PC-3 (cell line): ENCODE measurements at places on chromosomes 1 and 21.

- no peak for DNase-seq
Observed at GRCh38 chr21:16419188-16419921, 689.6 kb downstream of the USP25 start.

DNA sequence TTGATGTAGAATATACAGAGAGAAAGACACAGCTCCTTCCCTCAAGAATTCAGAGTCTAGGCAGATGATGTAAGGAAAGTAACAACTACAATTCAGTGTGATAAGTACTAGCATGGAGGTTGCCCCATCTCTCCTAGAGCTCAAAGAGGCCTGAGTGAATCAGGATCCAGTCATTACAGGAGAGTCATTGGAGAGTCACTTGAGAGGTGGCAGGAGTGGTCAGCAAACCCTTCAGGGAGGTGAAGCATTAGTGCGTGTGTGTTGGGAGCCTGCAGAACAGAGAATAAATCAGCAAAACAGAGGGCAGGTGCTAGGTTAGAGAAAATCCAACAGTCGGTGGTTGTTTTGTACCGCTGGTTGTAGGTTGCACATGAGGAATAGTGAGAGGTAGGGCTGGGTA lies 46.1 kb downstream of the GRIK1 start:
- peak; percentile 9 for DNase-seq

- peak; percentile 76 for DNase-seq
Observed at GRCh38 chr1:172397221-172397620, 23.3 kb upstream of the C1orf105 start.

DNA sequence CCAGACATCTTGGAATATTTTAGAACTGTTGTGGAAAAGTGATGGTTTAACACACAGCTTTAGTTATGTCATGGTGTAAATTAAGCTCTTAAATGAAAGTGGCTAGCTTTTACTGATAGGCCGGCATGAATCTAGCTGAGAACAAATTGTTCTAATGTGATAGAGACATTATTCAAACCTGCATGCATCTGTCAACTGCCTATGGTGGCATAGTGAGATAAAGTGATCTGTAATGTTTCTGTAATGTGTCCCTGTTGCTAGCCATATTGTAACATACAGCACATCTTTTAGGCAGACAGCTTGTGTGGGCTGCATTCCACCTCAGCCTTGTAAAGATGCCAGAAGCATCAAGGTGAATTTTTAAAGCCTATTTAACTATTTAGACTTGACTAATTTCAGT lies 16.0 kb downstream of the LRIG2 start:
- DNase-seq: no peak

DNA sequence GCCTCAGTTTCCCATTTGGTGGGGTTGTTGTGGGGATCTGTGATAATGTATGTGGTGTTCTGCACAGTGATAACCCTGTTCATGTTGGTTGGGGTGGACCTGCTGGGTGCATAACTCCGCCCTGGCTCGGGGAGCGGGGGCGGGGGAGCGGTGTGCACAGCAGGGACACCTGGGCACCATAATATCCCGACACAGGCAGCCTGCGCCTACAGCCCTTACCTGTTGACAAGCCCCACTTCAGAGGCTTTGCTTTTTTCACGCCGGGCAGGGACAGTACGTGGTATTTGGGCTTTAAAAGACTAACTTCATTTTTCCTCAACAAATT lies 48.0 kb upstream of the ACOT11 start:
- no peak for DNase-seq

GRCh38 chr1:233662575-233663304 lies 48.8 kb downstream of the KCNK1 start:
- DNase-seq: no peak

GRCh38 chr1:53942127-53942957 lies 3.2 kb downstream of the IFT25 start:
- peak; percentile 93 for DNase-seq

- peak; percentile 57 for DNase-seq
Observed at GRCh38 chr1:169484683-169485430, 887 bp downstream of the SLC19A2 start.

DNA sequence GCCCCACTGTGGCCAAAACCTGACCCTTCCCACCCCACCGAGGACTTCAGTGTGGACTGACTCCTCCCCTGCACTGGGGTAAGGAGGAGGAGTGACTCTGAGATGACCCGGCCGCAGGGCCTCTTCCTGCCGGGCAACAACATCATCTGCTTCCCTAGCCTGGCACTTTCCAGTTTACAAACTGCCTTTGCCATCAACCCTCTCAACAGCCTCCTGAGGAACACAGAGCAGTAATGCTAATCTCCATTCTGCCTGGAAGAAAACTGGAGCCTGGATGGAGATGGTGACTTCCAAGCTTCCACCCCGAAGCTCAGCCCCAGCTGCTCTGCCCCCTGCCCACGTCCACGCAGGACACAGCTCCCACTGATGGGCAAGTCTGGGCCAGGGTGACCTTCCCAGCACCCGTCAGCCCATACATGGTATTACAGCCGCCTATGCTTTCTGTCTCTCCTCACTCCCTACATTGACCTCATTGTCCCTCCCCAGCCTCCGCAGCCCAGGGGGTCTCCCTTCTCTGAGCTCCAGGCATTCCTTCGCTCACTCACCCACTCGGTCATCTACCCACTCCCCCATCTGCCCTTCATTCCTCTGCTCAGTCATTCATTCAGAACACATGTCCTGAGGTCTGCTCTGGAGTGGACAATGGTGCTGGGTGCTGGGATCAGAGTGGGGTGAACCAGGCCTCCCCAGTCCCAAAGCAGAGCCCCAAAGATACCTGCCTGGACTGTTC lies 34.2 kb downstream of the RAP1GAP start:
- no peak for DNase-seq

DNA sequence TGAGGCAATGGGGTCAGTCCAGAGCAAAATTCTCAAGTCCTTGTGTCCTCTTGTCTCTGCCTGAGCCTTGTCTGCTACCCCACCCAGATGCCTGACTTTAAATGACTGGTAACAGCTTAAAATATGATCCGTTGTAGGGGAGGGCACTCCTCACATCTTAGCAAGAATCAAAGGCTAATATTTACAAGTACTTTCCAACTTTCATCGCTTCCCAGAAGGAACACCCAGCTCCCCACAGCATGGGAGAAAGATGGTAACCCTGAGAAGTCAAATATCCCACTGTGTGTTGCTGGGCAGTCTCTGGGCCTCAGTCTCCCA lies 5.2 kb downstream of the ECE1 start:
- DNase-seq: no peak

DNA sequence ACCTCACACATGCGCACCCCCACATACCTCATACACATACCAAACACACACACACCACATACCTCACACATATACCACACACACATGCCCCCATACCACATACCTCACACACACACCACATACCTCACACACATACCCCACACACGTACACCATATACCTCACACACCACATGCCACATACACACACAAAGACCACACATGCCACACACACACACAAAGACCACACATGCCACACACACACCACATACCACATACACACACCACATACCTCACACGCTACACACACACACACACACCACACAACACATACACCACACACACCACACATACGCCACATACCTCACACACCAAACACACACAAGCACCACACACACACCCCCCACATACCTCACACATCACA lies 30.0 kb downstream of the HIVEP3 start:
- no peak for DNase-seq

DNA sequence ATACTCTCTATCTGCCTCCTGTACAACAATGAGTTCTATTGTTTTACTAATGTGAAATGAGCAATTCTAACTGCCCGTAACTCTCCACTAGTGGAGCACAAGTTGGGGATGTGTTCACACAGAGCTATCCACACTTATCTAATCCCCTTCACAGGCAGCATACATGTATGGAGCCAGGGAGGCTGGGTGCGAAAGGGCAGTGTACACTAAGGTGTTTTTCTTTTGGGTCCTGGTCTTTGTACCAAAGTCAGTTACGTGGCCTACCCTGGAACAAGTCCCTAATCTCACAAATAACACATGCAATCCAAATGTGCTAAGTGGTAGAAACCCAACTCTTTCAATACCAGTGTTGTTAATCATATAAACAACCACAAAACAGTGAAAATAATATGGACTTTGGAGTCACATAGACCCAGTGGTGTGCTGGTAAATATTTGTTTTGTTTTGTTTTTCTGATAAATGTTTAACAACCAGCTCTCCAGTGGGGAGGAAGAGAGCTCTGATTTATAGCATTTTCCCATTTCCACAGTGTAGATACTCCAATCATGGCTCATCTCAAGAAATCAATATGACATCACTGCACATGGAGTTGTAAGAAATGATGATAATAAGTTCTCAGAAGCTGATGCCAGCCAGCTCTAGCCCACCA lies 319.9 kb upstream of the DUSP10 start:
- DNase-seq: no peak

DNA sequence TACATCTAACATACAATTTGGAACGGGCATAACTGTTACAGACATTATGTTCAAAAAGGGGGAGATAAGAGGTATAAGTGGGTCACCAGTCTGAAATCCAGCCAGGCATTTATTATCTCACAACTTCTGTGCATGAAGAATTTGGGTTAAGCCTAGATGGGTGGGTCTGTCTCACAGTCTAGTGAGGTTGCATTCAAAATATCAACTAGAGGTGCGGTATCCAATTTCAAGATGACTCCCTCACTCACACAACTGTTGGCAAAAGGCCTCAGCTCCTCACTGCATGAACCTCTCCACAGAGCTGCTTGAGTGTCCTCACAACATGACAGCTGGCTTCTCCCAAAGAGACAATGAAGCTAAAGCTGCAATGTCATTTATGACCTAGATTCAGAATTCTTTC lies 4.7 kb downstream of the AUNIP start:
- peak; percentile 27 for DNase-seq

- DNase-seq: peak; percentile 24
Observed at GRCh38 chr1:232905331-232906034, 44.9 kb upstream of the NTPCR start.

GRCh38 chr1:44112486-44112885 lies 6.1 kb upstream of the KLF17 start:
- DNase-seq: peak; percentile 6

DNA sequence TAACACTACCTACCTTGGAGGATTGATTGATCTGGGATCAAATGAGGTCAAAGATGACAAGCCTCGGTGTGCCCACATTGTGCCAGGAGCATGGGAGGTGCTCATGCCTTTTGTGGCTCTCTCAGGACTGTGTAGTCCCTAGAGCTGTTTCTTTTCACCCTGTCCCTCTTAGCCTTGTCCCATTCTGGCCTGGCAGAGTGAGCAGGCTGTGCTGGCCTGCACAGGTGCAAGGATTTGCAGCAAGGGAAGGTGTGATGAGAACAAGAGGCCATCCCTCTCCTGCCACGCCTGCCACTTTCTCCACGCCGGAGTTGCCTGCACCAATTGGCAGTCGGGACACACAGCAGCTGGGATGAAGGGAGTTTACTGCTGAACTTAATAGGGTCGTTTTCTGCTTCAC lies 410.6 kb upstream of the VAMP3 start:
- DNase-seq: no peak

DNA sequence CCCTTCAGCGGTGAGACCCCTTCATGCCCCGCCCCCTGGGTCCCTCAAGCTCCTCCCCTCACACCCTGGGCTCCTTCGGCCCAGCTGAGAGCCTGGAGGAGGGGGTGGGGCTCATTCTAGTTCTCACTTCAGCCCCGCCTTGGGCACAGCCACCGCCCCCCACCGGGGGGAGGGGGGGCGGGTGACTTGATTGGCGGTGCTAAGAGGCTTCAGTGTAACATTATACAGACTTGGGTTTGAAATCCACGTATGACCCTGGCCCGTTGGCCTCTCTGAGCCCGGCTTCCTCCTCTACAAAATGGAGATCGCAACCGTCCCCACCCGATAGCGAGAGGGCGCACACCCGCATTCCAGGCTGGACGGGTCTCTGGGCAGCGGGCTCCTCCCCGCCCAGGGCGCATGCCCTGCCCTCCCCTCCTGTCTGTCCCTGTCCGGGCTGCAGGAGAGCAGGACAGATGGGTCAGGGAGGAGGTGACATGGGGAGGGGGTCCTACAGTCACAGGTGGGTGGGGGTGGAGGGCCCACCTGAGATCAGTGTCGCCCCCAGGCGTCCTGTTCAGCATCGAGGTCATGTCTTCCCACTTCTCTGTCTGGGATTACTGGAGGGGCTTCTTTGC lies 5.1 kb downstream of the CLCNKB start:
- DNase-seq: no peak

DNA sequence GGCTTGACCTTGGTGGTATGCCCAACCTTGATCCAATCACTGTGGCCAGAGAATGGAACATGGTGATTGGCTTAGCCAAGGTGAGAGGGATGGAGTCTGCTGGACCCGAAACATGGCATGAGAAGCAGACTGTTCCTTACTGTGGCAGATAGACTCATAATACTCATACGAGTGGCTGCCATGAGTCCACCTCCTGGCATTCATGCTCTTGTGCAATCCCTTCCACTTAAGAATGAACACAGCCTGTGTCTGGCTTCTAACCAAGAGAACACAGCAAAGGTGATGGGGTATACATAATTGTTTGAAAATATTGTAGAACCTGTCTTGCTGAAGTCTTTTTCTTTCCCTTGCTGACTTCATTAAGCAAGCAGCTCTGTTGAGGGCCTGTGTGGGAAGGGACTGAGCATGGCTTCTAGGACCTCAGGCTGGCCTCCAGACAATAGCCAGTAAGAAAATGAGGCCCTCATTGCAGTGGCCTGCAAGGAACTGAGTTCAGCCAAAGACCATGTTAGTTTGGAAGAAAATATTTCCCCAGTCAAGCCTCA lies 85.9 kb downstream of the ZNF281 start:
- DNase-seq: peak; percentile 55

GRCh38 chr1:166907051-166907450 lies 31.0 kb upstream of the TADA1 start:
- no peak for DNase-seq

DNA sequence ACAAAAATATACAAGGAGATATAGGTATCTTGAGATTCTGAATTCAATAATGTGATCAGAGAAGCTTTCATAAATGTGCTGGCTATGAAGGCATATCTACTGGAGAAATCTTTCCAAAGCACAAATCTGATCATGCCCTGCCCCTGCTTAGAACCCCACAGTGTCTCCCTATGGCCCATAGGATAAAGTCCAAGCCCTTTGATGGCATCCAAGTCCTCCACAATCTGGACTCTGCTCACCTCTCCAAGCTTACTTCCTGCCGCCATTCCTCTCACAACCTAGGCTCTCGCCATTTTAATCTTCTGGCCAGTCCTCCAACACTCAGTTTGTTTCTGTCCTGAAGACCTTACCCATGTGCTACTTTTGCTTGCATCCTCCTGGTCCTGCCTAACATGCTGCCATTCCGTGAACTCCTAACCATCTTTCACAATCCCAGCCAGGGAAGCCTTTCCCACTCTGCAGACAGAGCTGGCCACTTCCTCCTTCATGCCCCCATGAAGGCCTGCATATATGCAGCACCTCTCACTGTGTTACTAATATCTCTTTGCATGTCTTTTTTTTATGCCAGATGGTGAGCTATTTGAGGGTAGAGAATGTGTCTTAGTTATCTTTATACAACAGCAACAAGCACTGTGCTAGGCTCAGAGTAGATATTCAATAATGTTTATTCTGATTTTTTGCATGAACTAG lies 5.6 kb upstream of the ATP1A1 start:
- DNase-seq: no peak

- DNase-seq: peak; percentile 77
Observed at GRCh38 chr1:119541389-119541788, 34.4 kb downstream of the HSD3B1 start.
